ENCODE measurements at places on chromosomes 1 and 21.

DNA sequence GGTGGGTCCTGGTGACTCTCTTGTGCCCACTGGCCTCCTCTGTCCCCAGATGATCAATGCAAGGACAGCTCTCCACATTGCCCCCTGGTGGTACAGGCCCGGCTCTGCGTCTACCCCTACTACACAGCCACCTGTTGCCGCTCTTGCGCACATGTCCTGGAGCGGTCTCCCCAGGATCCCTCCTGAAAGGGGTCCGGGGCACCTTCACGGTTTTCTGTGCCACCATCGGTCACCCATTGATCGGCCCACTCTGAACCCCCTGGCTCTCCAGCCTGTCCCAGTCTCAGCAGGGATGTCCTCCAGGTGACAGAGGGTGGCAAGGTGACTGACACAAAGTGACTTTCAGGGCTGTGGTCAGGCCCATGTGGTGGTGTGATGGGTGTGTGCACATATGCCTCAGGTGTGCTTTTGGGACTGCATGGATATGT is 10.8 kb downstream of the ADAMTSL4 start:
- DNase-seq: no peak

DNA sequence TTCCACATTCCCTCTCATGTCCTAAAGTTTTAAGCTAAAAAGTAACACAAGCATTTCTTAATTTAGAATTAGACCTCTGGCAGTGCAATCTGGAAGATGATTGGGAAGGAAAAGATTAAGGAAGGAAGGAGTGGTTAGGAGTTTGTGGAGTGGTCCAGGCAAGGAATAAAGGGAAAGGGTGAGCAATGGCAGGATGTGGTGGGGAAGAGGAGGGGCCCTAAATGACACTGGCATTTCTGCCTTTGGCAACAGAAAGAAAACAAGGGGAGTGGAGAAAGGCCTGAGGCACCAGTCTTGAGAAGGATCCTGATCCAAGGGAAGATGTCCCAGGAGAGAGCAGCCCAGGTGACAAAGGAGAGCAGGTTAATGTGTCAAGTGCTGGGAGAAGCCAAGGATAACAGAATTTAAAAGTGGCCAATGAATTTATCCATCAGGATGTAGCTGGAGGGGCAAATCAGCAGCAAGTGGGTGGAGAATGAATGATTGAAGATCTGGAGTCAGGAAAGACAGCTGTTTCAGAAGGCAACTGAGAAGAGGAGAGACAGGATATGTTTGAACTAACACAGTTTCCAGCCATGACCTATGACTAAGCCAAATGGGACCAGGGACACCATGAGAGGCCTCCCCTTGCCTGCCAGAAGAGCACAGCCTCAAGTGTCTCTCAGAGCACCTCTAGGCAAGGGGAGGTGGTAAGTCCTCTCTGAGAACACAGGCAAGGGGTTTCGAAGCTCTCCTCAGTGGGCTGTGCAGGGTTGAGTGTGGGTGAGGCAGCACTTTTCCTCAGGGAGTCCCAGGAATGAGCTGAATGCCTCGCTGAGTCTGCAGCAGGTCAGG is 20.9 kb upstream of the LY9 start:
- DNase-seq: no peak

- no peak for DNase-seq
Observed at GRCh38 chr1:30444401-30444800, 279.0 kb downstream of the MATN1 start.

- DNase-seq: no peak
Observed at GRCh38 chr1:163823017-163823416, 501.3 kb downstream of the NUF2 start.

DNA sequence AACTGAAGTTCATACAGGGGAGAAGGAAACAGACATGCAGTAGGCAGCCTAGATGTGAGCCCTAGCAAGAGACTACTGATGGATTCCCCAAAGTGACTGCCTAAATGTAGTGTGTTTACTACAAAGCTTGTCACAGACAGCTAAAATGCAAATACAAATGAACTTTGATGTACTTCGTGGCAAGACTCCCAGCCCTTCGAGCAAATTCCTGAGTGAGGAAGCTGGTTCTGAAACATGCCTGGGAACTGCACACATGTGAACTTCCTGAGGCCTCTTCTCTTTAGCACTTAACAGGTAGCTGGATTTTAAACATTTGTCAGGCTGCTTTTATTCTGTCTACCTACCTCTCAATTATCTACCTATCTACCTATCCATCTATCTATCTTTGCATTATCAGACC is 6.7 kb upstream of the IRF2BP2 start:
- no peak for DNase-seq

DNA sequence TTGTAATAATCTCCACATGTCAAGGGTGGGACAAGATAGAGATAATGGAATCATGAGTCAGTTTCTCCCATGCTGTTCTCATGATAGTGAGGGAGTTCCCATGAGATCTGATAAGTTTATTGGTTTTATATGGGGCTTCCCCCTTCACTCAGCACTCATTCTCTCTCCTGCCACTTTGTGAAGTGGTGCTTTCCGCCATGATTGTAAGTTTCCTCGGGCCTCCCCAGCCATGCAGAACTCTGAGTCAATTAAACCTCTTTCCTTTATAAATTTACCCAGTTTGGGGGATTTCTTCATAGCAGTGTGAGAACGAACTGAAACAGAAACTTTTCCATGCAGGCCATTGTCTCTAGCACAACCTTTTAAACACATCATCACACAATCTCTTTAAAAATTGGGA is 221.5 kb upstream of the BRINP3 start:
- DNase-seq: no peak

GRCh38 chr21:26389971-26390641 is 183.0 kb downstream of the CYYR1 start:
- DNase-seq: no peak

- no peak for DNase-seq
Observed at GRCh38 chr1:204314893-204315658, 44.7 kb downstream of the PLEKHA6 start.

DNA sequence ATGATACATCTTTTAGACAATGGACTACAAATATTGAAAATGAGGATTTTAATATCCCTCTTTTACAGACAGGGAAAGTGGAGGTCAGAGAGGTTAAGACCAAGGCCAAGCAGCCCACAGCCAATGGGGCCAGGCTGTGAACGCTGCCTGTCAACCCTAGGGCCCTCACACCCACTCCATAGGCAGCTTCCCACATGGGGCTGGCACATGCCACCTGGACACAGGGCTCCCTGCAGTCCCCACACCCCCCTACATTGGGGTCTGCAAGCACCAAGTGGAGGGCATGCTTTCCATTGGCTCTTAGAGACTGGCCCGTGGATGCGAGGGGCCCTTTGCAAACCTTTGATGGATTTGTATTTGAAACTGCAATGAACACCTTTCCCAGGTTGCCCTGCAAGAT is 348.5 kb upstream of the VAMP3 start:
- no peak for DNase-seq

DNA sequence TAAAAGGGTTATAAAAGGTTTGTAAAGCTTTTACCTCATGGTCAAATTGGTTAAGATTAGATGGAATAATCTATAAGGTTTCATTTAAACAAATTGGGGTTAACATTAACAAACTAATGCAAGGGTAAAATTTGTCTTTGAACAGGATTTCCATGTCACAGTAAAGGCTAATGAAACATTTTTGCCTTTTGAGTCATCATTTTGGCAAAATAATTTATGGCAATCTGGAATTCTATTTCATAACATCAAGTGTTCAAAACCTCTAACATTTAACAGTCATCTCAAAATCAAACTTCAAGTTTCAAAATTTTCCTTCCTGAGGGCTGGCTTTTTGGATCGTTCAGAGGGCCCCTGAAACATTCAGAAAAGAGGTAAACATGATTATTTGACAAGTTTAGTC is 6.6 kb upstream of the CD46 start:
- DNase-seq: no peak

DNA sequence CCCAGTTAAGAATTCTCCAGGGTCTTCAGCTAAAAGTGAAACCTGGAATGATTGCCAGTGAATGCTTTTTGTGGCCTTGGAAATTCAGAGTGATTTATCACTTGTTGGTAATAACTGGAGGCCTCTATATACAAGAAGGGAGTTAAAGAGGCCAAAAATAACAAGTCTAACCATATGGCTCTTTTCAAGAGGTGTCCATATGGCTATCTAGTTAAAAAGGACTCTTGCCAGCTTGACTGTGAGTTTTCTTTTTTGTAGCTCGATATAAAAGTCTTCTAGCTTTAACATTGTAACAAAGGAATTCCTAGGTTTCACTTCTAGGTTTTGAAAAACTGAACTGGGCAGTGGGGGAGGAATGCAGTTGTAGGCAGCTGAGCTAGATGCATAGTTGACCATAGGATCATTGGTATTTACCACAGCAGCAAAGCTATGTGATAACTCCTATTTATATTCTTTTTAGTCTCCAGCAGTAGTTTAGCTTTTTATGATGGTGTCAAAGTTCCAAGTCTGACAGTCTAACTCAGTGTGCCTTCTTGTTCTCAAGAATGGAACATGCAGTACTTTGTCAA is 44.4 kb downstream of the CACHD1 start:
- DNase-seq: no peak

GRCh38 chr1:82762829-82763532 is 962.2 kb downstream of the ADGRL2 start:
- no peak for DNase-seq

GRCh38 chr1:9038338-9038650 is 12.1 kb upstream of the SLC2A7 start:
- no peak for DNase-seq

GRCh38 chr1:183025782-183026774 is 2.9 kb downstream of the LAMC1 start:
- DNase-seq: no peak

- DNase-seq: no peak
Observed at GRCh38 chr21:34260277-34261008, 103.4 kb upstream of the KCNE2 start.

GRCh38 chr1:42258218-42258617 is 76.8 kb downstream of the FOXJ3 start:
- DNase-seq: no peak

DNA sequence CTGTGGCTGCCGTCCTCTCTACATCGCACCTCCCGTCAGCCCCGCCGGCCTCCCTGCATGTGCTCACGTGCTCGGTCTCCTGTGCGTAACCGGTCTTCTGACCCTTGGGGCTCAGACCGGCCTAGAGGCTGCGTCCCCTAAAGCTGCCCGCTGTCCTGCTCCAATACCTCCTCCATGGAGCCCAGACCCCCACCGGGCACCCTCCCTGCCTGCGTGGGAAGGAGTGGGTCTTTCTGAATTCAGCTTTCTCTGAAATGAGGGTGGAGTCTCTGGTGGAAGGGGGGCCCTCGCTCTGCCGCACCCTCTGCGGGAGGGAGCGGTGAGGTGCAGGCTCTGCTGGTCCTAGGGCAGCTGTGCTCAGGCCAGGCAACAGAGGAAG is 18.7 kb upstream of the POFUT2 start:
- DNase-seq: no peak

DNA sequence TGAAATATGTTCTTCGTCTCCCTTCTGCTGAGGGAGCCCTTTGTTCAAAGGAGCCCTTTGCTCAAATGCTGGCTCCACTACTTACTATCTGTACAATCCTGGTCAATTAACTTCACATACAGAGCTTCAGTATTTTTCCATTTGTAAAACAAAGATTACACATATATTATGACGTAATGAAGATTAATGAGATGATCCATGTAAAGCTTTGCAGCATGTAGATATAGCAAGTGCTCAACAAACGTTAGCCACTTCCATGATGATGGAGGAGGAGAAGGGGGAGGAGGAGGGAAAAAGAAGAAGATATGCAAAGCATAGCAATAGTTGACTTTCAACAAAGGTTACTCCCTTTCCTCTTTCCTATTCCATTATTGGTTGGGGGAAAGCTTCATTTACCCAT is 10.1 kb upstream of the DDAH1 start:
- no peak for DNase-seq

GRCh38 chr21:33441489-33442477 is 38.0 kb downstream of the TMEM50B start:
- DNase-seq: no peak

DNA sequence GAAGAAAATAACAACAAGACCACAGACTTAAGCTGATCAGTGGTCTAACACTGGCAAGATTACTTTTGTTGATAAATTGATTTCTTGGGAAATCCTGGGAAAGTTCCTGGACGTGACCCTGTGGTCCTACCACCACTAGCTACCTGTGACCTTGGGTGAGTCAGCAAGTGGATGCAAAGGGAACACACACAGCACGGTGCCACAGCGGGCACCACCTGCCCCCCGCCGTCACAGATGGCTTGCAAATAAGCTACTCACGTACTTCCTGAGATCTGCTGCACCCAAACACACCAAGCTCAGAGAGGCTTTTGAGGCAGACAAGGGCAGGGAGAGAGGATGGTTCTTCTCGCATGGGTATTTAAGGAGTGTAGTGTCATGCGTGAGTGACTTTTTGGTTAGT is 12.7 kb downstream of the CFAP298 start:
- no peak for DNase-seq

DNA sequence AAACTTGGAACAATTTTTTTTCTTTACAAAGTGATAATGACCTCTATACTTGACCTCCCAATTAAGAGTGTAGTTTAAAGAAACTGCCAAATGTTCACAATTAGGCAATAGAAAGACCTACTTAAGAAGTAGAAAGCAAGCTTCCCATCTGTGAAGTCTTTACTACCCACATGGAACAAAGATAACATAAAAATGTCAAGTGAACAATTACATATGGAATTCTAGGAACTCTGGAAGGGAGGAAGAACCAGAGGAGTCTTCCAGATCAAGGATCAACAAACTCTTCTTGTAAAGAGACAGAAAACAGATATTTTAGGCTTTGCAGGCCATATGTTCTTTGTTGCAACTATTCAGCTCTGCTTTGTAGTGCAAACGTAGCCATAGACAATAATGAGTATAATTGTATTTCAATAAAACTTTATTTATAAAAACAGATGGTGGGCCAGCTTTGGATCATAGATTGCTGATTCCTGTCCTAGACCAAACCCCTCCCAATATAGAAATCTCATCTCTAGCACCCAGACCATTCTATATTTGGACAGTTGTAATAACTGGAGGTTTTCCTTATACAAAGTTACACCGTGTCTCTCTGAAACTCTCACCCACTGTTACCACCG is 68.4 kb upstream of the MAGI3 start:
- DNase-seq: no peak

- DNase-seq: no peak
Observed at GRCh38 chr1:204001166-204001901, 71.6 kb upstream of the SOX13 start.

GRCh38 chr1:7953850-7954609 is 7.5 kb upstream of the PARK7 start:
- peak; percentile 93 for DNase-seq

DNA sequence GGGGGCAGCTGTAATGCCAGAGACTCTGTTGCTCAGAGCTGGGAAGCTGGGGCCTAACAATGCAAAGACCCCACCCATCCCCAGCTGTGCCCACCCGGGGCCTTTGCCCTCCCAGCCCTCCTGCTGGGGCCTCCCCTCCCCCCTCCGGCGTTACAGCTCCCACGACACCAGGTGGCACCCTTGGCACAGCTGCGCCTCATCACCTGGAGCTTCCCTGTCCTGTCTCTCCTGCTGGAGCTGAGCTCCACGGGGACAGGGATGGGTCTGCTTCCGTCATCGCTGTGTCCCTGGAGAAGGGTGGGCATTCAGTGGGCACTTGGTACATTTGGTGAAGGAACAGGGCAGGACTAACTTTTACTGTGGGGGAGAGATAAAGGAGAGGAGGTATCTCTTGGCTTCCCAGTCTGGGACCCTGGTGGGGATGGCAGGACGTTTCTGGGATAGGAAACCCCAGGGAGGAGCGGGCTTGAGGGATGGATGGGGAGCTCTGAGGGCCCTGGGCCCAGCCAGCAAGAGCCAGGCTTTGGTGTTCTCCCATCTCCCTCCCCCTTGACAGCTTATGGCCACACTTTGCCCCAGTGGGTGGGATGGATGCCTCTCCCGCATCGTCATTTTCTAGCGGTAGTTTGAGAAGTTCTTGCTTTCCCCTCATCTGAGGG is 453.2 kb downstream of the PTPRU start:
- no peak for DNase-seq

- DNase-seq: no peak
Observed at GRCh38 chr1:20405893-20406604, 80.0 kb downstream of the CAMK2N1 start.

All from frontal cortex (tissue), 4 donors.